ENCODE measurements at places on chromosomes 3 and 15.

- H3K27me3 ChIP-seq: peaks cover 44% of the 10 kb centered on the region
- no peak overlapping the region for H3K4me3 ChIP-seq
- no peak for DNase-seq
- H3K36me3 ChIP-seq: no peaks in the 10 kb centered on the region
These were observed 1.5 kb downstream of the CORO2B start for GRCh38 chr15:68580026-68580882.

GRCh38 chr3:73521734-73522336 is 102.9 kb downstream of the PDZRN3 start:
- no peak overlapping the region for H3K4me3 ChIP-seq
- DNase-seq: no peak
- H3K27ac ChIP-seq: no peak overlapping the region
- no peaks in the 10 kb centered on the region for H3K4me1 ChIP-seq
- H3K36me3 ChIP-seq: no peaks in the 10 kb centered on the region

GRCh38 chr3:176631165-176631564 is 566.1 kb downstream of the TBL1XR1 start:
- no peaks in the 10 kb centered on the region for H3K4me1 ChIP-seq
- H3K27me3 ChIP-seq: no peaks in the 10 kb centered on the region
- no peak for DNase-seq
- no peak overlapping the region for H3K27ac ChIP-seq
- H3K4me3 ChIP-seq: no peak overlapping the region

DNA sequence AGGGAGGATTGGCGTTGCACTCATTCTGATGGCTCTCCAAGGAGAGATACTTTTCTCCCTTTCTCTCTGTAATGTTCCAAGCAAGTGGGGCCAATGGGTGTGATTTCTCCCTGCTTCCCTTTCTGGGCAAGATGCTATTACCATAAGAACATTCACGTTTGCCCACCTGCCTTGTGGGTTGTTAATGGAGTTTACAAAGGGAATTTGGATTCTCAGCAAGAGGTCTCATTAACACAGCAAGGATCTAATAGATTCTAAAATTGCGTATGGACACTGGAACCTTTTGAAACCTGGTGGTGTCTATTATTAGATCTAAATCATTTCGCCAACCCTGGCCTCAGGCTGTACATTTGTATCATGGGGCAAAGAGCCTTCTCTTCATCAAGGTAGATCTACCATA is 74.1 kb downstream of the SLCO3A1 start:
- H3K27ac ChIP-seq: no peak overlapping the region
- H3K36me3 ChIP-seq: no peaks in the 10 kb centered on the region
- no peak for DNase-seq
- no peak overlapping the region for H3K4me3 ChIP-seq
- H3K27me3 ChIP-seq: no peaks in the 10 kb centered on the region
